ENCODE measurements at places on chromosomes 11 and 22. TPM values are rescaled to one million over a fixed set of nuclear protein-coding genes. Genes with fewer than 3 reads are reported as not detected.

The VPREB3 gene
- not detected for total RNA-seq

The P2RY6 gene
- total RNA-seq = 0.30 TPM

The JAM3 gene
- total RNA-seq = 8.4 TPM

The DEUP1 gene
- total RNA-seq = not detected

The NAT10 gene
- 19.3 TPM for total RNA-seq

The CCDC15 gene
- total RNA-seq = 1.3 TPM

The OR2D3 gene
- not detected for total RNA-seq

The SNX32 gene
- not detected for total RNA-seq

The SCN2B gene
- total RNA-seq = 0.34 TPM

The MUC2 gene
- total RNA-seq = not detected

The GNAZ gene
- 2.7 TPM for total RNA-seq

The C1QTNF4 gene
- 0.66 TPM for total RNA-seq

The FXYD6 gene
- 16.2 TPM for total RNA-seq

The KCTD14 gene
- total RNA-seq = 22.0 TPM

The SCGB1D1 gene
- total RNA-seq = not detected

The BRSK2 gene
- total RNA-seq = 0.30 TPM

The PARVG gene
- 89.2 TPM for total RNA-seq

The RASSF10 gene
- total RNA-seq = 4.9 TPM

The H19 gene
- total RNA-seq = 53.9 TPM

The OR4D5 gene
- not detected for total RNA-seq

The OR8D1 gene
- total RNA-seq = not detected

The OR5AL1 gene
- not detected for total RNA-seq

The NXPE4 gene
- not detected for total RNA-seq

The MMP8 gene
- total RNA-seq = 2.7 TPM

The TMEM179B gene
- 55.9 TPM for total RNA-seq

The IL17REL gene
- not detected for total RNA-seq

The CSRP3 gene
- not detected for total RNA-seq

The CHEK1 gene
- total RNA-seq = 1.6 TPM

The LAYN gene
- 46.6 TPM for total RNA-seq

The CHEK2 gene
- total RNA-seq = 12.3 TPM

The PRR5 gene
- 20.9 TPM for total RNA-seq

The RBM4B gene
- 17.0 TPM for total RNA-seq

The MIAT gene
- total RNA-seq = 8.2 TPM

The USP2 gene
- 1.7 TPM for total RNA-seq

The OR52H1 gene
- not detected for total RNA-seq

The GLB1L2 gene
- 3.1 TPM for total RNA-seq

The ZBTB3 gene
- 7.5 TPM for total RNA-seq

The ST14 gene
- total RNA-seq = 49.2 TPM

The OR52I1 gene
- total RNA-seq = not detected

The RASL10A gene
- 1.2 TPM for total RNA-seq

The OR52I2 gene
- not detected for total RNA-seq

The TRIM68 gene
- total RNA-seq = 15.6 TPM

The OR6T1 gene
- total RNA-seq = not detected

The MUC6 gene
- total RNA-seq = not detected

The MYO7A gene
- total RNA-seq = 2.4 TPM

The APOA4 gene
- not detected for total RNA-seq

The SESN3 gene
- 11.5 TPM for total RNA-seq

The SCGB1C1 gene
- not detected for total RNA-seq

The SPI1 gene
- 265 TPM for total RNA-seq

The FERMT3 gene
- 119 TPM for total RNA-seq

The CREB3L1 gene
- 19.9 TPM for total RNA-seq

The NDUFS8 gene
- 130 TPM for total RNA-seq

The CNIH2 gene
- 1.4 TPM for total RNA-seq

The SOX6 gene
- total RNA-seq = 3.1 TPM

The MMP12 gene
- not detected for total RNA-seq

The DERL3 gene
- total RNA-seq = 6.8 TPM
